ENCODE measurements at places on chromosomes 6 and 20. TPM values are rescaled to one million over a fixed set of nuclear protein-coding genes. Genes with fewer than 3 reads are reported as not detected.

GRCh38 chr6:158825951-158826306 lies 6.8 kb upstream of the EZR start:
- no peak for DNase-seq

- no peak for DNase-seq
Observed at GRCh38 chr6:107061125-107062020, 33.4 kb downstream of the MTRES1 start.

- DNase-seq, result no peak
Observed at GRCh38 chr20:25198663-25199383, 3.3 kb downstream of the ENTPD6 start.

- DNase-seq, result no peak
Observed at GRCh38 chr20:6857927-6858326, 90.4 kb downstream of the BMP2 start.

DNA sequence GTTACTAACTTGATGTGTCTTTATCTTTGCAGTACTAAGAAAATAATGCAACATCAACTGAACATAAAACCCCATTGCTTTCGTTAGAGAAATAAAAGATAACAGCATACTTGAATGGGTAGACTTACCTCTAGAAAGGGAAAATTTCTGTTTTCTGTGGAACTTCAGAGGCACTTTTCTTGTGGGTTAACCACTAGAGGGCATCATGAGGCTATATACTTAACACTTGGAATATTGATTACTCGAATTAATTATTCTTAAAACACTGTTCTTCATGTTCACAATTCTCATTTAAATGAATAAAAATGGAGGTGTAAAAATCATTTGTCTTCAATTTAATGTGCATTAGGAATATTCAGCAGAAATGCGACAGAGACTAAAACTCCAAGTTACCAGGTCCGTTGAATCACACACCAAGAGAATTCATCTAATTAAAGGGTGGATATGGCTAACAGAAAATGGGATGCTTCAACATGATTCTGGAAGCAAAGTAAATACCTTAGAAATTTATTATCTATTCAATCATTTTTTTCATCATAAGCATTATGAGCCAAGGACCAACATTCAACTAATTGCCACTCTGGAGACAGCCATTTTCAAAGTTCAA lies 330.8 kb upstream of the PREP start:
- no peak for DNase-seq

DNA sequence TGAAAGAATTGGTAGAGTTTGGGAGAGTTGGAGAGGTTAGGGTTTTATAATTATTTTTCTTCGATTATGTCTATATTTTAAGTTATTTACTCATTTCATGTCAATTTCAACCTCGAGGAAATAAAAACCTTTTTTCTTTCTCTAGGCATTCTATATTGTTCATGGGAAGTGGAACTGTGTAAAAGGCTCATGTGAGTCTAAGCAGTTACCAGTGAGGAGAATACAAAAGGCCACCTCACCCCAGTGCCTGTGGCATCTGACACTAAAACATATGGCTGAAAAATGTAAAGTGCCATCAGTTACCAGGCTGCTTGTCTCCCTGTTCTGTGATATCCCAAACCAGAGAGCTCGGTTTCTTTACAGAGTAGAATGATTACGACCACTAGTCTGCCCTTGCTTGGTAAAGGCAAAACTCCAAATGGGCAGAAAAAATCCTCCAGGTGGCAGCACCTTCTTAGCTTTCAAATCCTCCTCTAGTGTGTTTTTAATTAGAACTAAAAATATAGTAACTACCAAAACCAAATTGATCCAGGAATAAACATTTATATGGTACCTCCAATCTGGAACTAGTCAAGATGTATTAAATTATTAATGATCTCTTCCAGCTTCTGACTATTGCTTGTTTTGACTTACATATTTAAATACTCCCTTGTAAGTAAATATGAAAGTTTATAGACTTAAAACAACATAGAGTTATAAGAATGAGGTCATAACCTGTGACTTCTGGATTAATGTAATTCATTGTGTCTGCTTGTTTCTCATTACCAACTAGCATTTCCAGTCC lies 122.6 kb upstream of the MCHR2 start:
- peak; percentile 45 for DNase-seq

DNA sequence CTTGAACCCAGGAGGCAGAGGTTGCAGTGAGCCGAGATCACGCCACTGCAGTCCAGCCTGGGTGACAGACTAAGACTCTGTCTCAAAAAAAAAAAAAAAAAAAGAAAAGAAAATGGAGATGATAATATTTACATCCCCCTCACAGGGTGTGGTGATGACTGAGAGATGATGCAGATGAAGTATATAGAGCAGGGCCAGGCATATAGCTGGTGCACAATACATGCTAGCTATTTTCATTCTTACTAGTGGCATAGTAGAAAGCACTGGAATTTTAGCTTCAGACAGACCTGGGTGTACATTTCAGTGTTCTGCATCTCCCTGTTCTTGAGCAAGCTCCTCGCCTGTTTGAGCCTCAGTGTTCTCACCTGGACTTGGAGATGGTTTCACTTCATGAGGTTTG lies 36.9 kb downstream of the CEBPB start:
- no peak for DNase-seq

DNA sequence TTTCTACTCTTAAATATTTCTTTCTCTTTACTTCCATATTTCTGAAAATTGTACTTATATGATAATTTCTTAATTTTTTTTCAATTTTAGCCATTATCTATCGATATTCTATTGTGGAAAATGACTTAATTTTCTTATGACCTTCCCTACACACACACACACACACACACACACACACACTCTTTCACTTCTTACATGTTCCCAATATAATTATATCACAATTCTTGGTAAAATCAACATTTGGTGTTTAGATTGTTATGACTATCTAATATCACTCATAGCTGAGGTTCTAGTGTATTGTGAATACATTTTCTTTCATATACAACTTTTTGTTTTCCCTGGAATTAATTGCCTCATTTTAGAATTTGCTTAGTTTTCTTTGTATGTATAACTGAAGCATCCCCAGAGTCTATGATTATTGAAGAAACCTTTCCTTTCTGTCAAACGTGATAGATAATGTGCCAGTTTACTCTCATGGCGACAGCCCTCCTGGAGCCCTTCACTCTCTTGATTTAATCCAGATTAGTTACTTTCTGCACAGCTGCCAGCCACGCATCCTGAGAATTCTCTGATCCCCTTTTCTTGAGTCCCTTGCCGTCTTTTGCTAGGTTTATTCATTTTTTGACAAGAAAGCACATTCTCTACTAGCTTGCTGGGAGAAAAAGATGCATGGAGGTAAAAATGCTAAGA lies 63.4 kb downstream of the RNF182 start:
- DNase-seq, result no peak

DNA sequence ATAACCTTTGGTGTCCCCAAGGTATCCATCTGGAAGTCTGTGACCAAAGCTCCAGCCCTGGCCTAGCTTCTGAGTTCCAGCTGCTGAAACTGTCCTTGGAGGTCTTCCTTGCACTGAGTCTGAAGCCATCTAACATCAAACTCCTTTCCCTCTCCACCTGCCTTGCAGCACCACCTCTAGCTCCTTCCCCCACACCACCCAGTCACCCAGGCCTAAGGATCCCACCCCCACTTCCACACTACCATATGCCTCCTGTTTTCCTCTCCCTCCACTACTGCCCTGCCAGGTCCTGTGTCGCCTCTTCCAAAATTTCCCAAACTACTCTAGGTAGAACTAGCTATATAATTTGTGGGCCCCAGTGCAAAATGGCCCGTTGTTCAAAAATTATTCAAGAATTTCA lies 10.8 kb upstream of the MATN4 start:
- DNase-seq, result no peak

DNA sequence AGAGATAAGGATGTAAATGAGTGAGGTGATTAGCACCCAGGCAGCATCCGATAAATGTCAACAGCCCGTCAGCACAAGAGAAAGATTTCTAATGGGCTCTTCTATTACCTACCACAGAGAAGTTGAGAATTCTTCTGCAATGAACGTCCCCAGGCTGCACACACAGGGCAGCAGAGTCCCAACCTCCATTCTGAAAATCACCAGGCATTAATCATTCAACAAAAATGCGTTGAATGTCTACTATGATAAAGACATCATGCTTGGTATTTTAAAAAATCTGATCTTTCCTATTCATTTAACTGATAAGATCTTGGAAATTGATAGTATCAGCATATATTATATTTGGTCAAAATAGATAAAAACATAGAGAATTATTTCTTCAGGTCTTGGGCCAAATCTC lies 59.5 kb upstream of the VGLL2 start:
- DNase-seq, result no peak

DNA sequence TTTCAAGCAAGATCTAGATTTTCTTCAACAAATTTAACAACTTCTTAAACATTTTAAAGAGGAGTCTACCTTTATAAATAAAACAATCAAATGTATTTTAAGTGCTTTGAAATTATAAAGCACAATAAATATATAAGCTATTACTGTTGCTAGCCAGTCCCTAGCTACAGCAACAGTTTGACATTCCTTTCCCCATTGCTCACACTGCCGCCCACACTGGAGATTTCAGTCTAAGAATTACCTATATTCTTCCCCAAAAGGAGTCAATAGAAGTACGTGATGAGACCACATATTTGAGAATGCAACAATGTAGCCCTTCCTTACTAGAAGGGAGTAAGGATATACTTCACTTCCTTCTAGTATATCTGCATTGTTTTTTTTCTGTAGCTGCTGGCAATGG lies 65.3 kb upstream of the RNF146 start:
- peak; percentile 28 for DNase-seq

GRCh38 chr6:89375427-89376267 lies 23.1 kb upstream of the UBE2J1 start:
- DNase-seq, result peak; percentile 32

DNA sequence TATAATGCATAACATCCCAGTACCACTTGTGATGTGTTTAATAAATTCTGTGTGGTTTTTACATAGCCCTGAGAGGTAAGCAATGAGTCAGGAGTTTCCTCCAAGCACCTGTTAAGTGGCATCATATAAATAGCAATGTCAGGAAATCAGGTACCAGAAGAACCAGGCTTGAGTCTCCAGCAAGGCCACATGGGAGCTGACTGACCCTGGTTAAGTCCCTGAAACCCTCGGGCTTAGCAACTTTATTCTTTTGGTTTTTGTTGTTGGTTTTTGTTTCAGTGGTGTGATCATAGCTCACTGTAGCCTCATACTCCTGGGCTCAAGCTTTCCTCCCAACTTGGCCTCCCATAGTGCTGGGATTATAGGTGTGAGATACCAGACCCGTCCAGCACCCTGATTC lies 70.0 kb downstream of the PTPRT start:
- no peak for DNase-seq

GRCh38 chr6:152696522-152696921 lies 1.2 kb upstream of the MYCT1 start:
- peak; percentile 81 for DNase-seq

DNA sequence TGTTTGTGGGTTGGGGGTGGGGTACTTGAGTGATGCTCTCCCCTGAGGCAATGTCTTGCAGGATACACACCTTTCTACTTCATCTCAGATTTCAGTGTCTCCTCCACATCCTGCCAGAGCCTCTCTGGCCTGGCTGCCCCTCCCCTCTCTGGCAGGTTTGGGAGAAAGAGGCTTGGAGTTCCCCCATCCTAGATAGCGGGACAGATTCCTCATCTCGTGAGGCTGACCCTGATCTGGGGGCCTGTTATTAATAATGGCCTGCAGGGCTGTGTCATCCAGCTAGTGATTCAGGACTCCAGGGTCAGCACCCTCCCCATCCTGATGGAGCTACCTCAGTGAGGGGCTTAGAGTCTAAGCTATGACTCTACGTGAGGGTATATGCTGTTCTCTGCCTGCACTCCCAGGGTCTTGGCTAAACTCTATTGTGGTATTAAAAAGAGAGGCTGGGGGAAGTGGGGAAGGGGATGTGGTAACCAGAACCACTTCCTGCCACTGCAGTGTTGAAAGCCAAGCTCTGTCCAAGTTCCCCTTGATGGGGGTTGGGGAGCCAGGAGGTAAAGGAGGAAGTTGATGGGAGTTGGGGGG lies 3.7 kb upstream of the MMP9 start:
- DNase-seq, result peak; percentile 86

GRCh38 chr6:142047934-142048592 lies 84.7 kb upstream of the GJE1 start:
- DNase-seq, result no peak

DNA sequence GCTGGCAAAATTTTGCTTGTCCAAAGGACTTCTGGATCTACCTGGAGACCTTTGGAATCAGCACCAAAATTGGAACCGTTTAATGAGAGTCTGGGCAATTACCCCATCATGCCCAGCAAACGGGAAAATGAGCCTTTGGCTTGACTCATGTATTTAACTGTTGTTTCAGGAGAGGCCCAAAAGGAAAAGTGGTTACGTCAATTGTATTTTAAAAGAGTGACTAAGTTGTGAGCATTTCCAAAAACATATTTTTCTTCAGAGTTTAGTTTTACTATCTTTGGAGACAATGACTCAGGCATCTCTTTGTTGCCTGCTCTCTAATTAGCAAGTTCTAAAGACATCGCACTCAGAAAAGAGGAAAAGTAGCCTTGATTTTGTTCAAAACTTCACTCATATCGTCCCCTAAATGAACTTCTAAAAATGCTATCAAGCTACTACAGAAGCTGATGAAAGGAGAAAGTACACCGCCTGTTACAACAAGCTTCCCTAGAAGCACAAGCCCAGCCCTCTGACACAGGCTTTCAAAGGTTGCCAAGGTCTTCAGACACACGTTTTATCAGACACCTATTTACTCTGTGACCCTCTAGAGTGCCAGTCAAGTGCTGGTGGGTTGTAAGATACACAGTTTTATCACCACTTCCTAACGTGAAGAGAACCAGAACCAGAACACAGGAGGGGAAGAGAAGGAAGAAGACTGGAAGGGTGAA lies 146.2 kb downstream of the TBX18 start:
- peak; percentile 60 for DNase-seq

DNA sequence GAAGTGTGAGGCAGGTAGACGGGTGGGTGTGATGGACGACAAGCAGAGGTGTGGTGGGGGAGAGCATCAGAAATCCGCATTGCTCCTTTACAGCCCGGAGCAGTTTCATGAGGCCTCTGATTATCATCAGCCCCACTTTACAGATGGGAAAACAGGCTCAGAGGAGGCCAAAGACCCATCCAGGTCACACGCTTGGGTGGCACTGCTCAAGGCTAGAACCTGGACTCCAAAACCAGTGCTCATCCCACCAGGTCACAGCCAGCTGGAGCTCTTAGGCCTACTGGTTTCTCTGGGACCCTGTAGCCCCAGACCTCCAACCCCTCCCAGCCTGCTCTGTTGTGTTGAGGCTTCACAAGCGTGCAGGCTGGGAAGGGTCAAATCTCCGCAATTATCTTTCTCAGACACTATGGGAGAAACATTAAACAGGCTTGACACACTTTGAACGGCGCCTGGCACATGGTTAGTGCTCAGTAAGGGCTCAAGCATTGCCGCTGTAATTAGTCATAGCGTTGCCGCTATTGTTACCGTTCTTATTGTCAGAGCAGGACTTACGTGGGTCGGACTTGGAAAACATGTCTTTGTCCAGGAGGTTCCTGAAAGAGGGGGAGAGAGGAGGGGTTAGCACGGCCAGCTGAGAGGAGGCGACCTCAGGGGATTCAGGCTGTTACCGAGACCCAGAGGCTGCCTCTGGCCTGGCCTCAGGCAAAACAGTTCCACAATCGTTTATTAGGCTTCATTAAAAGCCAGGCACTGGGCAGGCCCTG lies 16.6 kb downstream of the CPNE5 start:
- no peak for DNase-seq

Gene ZBTB12
- 0.95 TPM for polyA plus RNA-seq

Gene RNF144B
- polyA plus RNA-seq, result 8.4 TPM

Gene RALY
- 112 TPM for polyA plus RNA-seq

Gene ZBTB46
- 0.12 TPM for polyA plus RNA-seq

Gene OR11A1
- polyA plus RNA-seq, result not detected

Gene MYCT1
- polyA plus RNA-seq, result not detected

Gene CTSZ
- 156 TPM for polyA plus RNA-seq

Gene C20orf202
- not detected for polyA plus RNA-seq

Gene HUS1B
- polyA plus RNA-seq, result 0.17 TPM

Gene HLA-DRA
- polyA plus RNA-seq, result 0.03 TPM
